ENCODE measurements at places on chromosomes 5 and 9.

DNA sequence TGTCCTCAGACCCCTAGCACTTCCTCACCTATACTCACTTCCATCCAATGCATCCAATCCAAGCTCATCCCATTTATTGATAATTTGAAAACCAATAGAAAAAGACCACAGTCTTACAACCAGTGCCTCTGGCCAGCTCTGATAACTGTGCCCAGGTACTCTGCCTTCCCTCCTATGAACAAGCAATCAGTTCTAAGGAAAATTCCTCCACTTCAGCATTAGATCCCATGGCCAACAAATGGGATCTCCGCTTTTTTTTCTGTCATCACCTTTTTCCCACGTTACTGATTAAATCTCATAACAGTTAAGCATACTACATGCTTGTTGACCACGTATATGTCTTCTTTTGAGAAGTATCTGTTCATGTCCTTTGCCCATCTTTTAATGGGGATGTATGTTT is 41.7 kb upstream of the GLIS3 start:
- no peak for DNase-seq

GRCh38 chr5:102834438-102834964 is 79.4 kb downstream of the PAM start:
- DNase-seq = no peak

GRCh38 chr5:169706071-169706470 is 69.0 kb downstream of the DOCK2 start:
- no peak for DNase-seq

DNA sequence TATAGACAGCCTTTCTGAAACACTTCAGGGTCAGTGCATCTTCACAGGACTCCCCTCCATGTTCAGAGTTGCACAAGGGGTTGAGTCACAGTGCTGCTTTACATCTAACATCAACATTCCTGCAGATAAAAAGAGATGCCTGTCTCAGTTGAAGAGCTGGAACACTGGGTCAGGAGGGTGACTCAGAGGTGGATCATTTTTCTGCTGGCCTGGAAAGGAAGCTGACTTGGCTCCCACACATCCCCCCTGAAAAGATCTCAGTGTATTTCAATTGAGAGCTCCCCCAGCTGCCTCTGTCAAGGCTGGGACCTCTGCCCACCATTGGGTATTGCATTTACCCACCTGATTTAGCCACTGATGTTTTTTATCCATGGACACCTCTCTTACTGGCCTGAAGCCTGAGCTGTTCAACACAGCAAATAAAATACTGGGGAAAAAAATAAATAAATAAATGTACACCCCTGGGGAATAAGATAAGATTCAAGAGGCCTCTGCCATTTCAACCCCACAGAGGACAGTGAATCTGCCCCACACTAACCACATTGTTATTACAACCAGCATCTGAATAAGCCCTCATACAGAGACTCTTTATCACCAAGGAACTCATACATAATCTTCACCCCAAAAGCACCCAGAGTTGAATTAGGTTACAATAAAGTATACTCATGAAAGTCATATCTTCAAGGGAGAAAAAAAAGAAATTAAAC is 716.4 kb downstream of the SEMA5A start:
- DNase-seq = peak; percentile 35

DNA sequence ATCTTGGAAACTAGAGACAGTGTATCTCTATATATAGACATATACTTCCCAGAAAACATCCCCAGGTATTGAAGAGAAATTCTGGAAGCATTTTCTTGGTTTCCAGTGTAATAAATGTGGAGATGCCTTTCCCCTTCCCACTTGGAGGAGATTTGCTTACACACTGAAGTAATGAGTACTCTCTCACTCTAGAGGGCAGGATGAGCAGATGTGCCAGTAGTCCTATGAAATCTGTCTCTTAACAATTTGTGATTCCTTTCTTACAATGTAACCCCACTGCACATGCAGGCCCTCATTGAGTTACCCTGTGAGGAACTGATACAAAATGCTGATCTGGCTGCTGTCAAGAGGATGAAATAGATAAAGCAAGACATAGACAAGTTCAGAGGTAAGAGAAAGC is 567.2 kb downstream of the SLCO4C1 start:
- no peak for DNase-seq

- DNase-seq = no peak
Measured at GRCh38 chr5:10479154-10479721, 37.6 kb downstream of the ROPN1L start.

DNA sequence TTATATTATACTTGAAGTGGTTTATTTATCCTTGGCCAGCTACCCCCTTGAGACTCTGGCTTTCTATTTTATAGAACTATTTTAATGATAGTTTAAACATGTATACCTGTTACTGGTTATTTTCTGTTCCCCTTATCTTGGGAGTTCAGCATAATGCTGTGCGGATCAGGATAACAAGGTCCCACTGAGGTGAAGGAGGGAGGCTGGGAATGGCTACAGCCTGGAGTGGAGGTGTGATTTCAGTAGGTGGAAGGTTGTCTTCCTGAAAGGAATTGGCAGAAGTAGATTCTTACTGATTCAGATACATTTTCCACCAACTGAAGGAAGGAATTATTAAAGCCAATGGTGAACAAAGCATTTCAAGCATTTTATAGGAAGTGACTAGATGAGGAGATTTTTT is 38.9 kb downstream of the PAM start:
- DNase-seq = no peak

All from left renal pelvis (tissue), 4 donors.